CD14-positive monocyte (primary cell): ENCODE measurements at places on chromosomes 12 and 14.
A peak's percentile ranks its signal among the peaks of the same experiment; 100 is the strongest.

GRCh38 chr12:64256166-64256800 lies 34.2 kb upstream of the KICS2 start:
- DNase-seq, result peak; percentile 62

- DNase-seq, result no peak
These were observed 195.0 kb downstream of the SYT1 start for GRCh38 chr12:79059557-79059956.

- DNase-seq, result no peak
These were observed 166.7 kb downstream of the TMTC3 start for GRCh38 chr12:88308825-88309224.

GRCh38 chr12:80472911-80473500 lies 29.0 kb downstream of the PTPRQ start:
- DNase-seq, result peak; percentile 3
